NCI-H345 (cell line): ENCODE measurements at places on chromosomes 13 and 19.

- no peak for DNase-seq
Measured at GRCh38 chr13:77810878-77811277, 107.8 kb downstream of the EDNRB start.

- no peak for DNase-seq
Measured at GRCh38 chr13:77893066-77893465, 25.6 kb downstream of the EDNRB start.

- peak; percentile 36 for DNase-seq
Measured at GRCh38 chr13:99677116-99677951, 176.1 kb downstream of the TM9SF2 start.

GRCh38 chr19:49916839-49917733, 11.9 kb upstream of the ATF5 start:
- DNase-seq = no peak

DNA sequence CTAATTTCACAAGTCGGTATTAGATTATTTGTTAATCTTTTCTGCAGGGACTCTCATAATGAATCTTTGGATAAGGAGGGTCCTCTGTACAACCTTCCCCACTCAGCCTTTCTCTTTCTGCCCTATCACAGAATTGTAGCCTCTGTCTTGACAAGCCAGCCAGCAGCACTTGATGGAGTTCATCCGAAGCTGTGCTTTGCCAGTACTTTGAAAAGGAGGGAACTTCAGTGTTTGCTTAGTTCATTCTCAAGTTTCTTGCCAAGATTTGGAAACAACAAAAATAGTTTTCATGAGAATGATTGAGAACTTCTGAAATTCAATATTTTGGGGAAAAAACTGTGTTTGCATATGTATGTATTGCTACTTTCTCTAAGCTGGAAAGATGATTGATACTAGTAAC, 69.3 kb upstream of the HMGB1 start:
- DNase-seq = no peak

DNA sequence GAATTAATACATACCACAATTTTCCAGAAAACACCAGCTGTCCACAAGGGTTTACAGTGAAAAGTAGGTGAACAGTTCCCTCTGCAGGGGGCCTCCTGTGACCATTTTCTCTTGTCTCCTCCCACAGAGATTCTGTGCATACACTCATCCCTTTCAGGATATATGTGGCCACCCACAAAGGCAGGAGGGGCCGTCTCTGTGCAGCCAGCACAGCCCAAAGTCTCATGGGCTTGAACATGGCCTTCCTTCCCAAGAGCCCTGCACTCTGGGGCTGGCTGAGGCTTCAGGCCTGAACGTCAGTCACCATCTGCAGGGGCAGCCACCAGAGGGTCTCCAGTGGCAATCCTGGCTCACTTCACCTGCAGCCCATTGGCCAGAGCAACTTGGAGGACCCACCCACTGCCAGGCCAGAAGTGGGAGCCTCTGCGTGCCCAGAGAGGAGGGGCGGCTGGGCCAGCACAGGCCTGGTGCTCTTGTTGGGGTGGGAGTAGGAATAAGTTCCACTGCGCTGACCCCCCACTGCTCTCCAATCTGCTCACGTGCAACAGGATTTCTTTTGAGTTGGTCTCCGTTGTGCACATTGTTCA, 25.1 kb downstream of the TMEM161A start:
- DNase-seq = no peak

GRCh38 chr19:1884291-1884718, 991 bp downstream of the ABHD17A start:
- no peak for DNase-seq
